ENCODE measurements at places on chromosomes 5 and 9.

DNA sequence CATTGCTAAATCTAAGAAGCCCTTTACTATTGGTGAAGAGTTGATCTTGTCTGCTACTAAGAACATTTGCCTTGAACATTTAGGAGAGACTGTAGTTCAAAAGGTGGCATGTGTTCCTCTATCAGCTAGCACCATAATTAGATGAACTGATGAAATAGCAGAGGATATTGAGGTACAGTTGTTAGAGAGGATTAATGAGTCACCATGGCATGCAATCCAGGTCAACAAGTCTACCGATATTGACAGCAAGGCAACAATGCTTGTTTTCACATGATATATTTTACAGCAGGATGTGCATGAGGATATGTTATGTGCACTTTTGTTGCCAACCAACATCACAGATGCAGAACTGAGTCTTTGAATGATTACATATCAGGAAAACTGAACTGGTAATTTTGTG, 134.3 kb upstream of the CDH9 start:
- DNase-seq = no peak

- no peak for DNase-seq
These were observed 75.7 kb upstream of the SMIM23 start for GRCh38 chr5:171709930-171710329.

- DNase-seq = no peak
These were observed 66.9 kb upstream of the SLIT3 start for GRCh38 chr5:169367861-169368260.

DNA sequence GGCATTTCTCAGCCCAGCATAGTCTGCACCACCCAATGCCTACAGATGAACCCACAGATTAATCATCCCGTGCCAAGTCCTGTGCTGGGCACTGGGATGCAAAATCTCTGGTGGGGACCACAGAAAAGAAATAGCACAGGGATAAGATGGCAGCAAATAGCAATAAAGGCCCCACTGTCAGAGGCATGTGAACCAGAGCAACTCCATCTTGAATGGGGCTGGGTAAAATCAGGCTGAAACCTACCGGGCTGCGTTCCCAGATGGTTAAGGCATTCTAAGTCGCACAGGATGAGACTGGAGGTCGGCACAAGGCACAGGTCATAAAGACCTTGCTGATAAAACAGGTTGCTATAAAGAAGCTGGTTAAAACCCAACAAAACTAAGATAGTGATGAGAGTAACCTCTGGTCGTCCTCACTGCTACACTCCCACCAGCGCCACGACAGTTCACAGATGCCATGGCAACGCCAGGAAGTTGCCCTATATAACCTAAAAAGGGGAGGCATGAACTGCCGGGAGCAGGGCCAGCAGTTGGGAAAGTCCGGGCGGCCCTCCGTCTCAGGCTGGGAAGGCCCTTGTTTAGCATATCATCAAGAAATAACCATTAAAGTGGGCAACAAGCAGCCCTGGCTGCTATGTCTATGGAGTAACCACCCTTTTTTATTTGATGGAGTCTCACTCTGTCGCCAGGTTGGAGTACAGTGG, 65.2 kb downstream of the C9orf50 start:
- no peak for DNase-seq

DNA sequence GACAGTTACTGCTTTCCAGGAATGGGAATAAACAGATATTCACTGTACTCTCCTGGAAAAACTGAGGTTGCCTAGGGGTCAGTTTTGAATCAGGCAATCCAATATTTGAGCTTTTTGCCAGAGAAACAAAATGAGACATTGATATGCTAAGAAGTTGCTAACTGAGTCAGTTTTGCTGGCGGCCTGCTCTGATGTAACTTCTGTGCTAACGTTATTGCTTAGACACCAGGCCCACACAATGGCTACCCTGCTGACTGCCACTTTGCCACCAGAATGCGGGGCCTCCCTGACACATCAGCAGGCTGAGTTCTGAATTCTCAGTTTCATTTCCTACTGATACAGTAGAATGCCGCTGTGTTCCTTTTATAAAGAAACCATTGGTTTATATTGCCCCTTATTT, 18.2 kb upstream of the ZNF618 start:
- no peak for DNase-seq

GRCh38 chr5:161286066-161286655, 260.4 kb downstream of the GABRB2 start:
- no peak for DNase-seq

GRCh38 chr9:99027443-99027842, 77.5 kb upstream of the TGFBR1 start:
- no peak for DNase-seq

DNA sequence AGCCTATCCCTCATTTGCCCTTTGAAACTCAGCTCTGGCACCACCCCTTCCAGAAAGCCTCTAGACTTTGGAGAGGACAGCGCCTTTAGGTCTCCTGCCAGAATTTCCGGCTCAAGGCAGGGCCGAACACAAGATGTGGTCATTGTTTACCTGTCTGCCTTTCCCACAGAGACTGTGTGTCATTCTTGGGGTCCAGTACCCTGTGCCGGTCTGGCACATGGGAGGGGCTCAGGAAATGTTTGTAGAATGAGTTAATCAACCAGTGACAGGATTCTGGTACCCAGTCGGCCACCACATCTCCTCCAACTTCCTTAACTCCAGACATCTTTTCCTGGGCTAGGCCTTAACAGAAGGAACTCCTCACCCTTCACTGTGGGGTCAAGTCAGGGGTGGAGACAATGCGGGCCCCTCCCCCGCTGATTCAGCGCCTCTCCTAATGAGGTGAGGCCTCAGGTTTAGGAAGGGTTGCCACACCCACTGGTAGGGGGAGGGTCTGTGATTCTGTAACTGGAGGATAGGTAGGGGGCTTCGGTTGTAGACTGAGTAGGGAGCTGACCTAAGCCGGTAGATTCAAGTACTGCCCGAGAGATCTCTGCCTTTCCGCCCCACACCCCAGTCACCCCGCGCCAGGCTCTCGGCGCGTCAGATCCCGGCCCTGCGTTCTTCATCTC, 29.3 kb downstream of the PCDH1 start:
- DNase-seq = no peak

GRCh38 chr9:126564716-126565115, 49.0 kb upstream of the LMX1B start:
- DNase-seq = no peak

DNA sequence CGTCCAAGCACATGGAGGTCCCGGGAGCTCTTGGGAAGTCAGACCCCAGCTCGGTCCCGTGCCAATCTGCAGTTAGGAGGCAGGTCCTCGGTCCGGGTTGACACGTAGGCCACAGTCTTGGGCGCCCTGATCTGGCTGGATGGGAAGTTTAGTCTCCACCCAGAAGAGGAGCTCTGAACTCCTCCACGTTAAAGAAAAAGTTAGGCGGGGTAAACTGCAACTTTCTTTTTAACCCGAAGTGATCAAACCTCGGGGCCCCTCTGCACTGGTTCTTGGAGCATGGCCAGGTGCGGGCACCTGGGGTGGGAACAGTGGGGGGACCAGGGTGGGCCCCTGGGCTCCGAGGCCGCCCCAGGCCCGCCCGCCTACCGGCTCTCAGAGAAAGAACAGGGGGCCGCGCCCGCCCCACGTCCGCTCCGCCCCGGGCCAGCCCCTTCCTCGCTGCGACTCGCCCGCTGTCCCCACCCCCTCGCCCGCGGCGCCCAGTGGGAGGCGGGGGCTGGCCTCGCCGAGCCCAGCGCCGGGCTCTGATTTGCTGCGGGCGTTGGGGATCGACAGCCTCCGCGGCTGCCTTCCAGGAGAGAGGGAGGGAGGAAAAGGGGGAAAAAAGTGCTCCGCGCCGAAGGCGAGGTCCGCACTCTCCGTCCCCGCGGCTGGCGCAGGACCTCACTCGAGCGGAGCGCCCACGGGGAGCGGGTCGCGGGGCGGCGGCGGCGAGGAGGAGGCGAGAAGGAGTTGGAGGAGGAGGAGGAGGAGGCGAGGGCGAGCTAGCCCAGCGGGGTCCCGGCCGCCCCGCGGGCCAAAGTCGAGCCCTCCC, at the start of gene COL5A1:
Gene COL5A1, plus strand, starts transcription at position 631 of the 817 bp plus-strand sequence. CDS start 385 bp downstream, outside the sequence.
- no peak for DNase-seq

GRCh38 chr9:2299156-2299842, 284.2 kb downstream of the SMARCA2 start:
- no peak for DNase-seq

- no peak for DNase-seq
These were observed 84.8 kb downstream of the GTF3C4 start for GRCh38 chr9:132755096-132755495.

GRCh38 chr5:124131466-124131865, 615.0 kb downstream of the ZNF608 start:
- no peak for DNase-seq

DNA sequence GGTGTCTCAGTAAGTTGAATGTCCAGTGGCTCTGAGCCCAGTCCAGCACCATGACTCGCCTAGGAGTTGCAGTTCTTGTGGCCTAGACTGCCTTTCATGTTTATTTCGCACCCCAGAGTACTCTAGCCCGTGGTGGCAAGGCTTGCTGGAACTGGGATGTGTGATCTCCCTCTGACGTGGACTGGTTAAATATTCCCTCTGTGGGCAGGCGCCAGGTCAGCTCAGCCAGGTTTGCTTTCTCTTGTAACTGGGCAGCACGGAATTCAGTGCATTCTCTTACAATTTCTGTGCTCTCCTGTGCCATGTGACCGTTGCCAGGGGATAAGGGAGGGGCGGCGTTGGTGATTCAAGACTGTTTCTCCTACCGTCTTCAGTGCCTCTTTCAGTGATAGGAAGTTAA, 270.8 kb downstream of the KDM4C start:
- DNase-seq = no peak

DNA sequence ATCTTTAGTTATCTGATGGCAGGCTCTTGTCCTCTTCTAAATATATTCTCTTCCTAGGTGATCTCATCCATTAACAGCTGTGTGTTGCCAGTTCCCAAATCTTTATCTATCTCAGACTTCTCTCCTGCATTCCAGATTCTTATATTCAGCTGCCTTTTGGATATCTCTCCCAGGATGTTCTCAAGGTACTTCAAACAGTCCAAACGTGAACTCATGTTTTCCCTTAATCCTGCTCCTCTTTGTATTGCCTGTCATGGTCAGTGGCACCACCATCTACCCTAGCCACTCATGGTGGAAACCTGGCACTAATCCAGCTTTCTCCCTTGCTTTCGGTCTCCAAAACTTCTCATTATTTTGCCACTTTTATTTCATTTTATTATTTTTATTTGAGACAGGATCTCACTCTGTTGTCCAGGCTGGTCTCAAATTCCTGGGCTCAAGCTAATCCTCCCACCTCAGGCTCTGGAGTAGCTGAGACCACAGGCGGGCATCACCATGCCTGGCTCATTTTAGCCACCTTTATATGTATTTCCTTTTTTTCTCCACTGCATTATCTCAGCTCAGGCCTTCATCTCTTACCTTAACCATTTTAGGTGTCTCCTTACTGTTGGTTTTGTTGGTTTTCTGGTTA, 3.8 kb downstream of the ZFYVE16 start:
- DNase-seq = no peak

GRCh38 chr5:1515311-1515920, 8.3 kb downstream of the LPCAT1 start:
- no peak for DNase-seq

All from stimulated activated CD8-positive, alpha-beta memory T cell treated with anti-CD3 and anti-CD28 coated beads, Interleukin-4, amount 100 ng/mL, for 4 hours (primary cell).